PC-9 (cell line): ENCODE measurements at places on chromosomes 11 and 22.
A peak's percentile ranks its signal among the peaks of the same experiment; 100 is the strongest.

GRCh38 chr11:77403211-77403610 lies 70.7 kb downstream of the PAK1 start:
- no peak for DNase-seq

GRCh38 chr11:65586676-65587075 lies 8.9 kb downstream of the KCNK7 start:
- DNase-seq = no peak

- DNase-seq = peak; percentile 41
Observed at GRCh38 chr22:19941365-19942082, at the start of the genes COMT and TXNRD2. Gene COMT (plus strand): TSS chr22:19941772. CDS start chr22:19962527, 20,755 bp downstream. Gene TXNRD2 (minus strand): TSS chr22:19941818. CDS start chr22:19941803, 15 bp downstream.

GRCh38 chr22:35506259-35506570 lies 34.4 kb upstream of the RASD2 start:
- no peak for DNase-seq

DNA sequence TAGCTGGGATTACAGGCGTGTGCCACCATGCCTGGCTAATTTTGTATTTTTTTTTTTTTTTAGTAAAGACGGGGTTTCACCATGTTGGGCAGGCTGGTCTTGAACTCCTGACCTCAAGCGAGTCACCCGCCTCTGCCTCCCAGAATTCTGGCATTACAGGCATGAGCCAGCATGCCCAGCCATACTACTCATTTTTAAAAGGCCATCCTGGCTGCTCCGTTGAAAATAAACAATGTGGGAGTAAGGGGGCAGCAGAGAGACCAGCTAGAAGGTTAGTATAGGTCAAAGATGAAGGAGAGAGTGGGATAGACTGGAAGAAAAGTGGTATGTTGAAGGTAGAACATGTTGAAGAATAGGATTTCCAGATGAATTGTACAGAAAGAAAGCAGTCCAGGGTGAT lies 17.6 kb upstream of the LIN7C start:
- no peak for DNase-seq

GRCh38 chr11:8070417-8071115 lies 10.4 kb upstream of the TUB start:
- no peak for DNase-seq

DNA sequence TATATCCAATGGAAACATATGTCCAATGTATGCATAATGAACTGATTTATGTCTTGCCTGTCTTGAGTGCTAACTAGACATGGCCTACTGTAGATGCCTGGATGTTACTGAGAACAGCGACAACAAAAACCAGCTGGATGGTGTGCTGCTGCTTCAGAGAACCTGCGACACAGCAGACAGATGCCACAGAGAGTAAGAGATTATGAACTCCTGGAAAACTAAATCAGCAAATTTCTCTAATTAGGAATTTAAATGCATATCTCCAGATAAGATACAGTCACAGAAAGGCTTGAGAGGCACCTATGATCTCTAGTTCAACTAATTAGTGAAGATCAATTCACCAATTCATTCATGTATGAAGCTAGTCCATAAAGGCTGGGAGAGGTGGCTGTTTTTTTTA lies 1508.0 kb upstream of the TENM4 start:
- no peak for DNase-seq

GRCh38 chr11:11010624-11011127 lies 152.8 kb upstream of the ZBED5 start:
- DNase-seq = no peak

GRCh38 chr11:114157476-114158050 lies 98.1 kb downstream of the ZBTB16 start:
- no peak for DNase-seq

DNA sequence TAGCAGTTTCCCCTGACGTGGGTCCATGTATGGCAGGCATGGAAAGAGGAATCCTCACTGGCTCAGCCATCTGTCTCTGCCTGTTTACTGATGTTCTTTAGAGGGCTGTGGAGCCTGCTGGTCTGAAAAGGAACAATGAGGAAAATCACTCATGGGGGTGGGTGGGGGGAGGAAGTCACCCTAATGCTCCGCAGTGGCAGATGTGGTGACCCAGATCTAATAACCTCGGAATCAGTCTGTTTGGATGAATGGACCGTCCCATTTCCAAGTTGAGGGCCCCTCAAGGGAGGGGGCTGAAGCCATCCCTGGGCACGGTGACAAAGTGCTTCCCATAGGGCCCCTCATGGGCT lies 4.4 kb downstream of the BCR start:
- DNase-seq = no peak

DNA sequence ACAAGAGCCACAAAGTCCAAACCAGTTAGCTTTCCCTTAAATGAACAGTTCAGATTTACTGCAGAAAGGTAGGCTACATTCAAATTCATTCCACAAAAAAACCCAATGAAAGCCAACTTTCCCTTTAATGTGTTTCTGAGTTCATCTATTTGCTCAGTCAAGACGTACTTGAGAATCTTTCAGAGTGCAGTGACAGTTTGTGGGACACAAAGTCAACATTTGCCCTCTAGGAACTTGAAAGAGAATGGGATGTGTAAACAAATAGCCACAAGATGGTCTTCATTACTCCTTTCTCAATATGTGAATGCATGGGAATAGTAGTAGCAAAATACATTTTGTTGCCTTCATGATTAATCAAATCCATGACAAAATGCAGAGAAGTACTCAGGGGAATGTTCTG lies 15.8 kb downstream of the RTCB start:
- no peak for DNase-seq

GRCh38 chr22:40423310-40423688 lies 52.9 kb downstream of the SGSM3 start:
- DNase-seq = no peak

DNA sequence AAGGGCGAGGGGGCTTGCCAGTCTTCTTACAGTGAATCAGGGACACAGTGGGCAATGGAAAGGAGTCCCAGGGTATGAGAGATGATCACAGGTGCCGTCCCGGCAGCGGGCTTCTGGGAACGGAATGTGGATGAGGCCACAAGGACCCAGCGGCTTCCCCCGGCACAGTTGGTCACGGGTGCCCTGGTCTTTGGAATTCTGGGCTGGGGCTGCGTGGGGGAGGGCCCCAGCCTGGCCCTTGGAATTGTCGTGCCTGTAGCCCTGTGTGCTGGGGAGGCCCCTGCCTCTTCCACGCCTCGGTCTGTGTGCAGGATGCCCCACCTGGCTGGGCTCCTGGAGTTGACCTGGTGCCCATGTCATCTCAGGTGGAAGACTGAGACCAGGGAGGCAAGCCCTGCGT lies 76.6 kb downstream of the FBLN1 start:
- no peak for DNase-seq

DNA sequence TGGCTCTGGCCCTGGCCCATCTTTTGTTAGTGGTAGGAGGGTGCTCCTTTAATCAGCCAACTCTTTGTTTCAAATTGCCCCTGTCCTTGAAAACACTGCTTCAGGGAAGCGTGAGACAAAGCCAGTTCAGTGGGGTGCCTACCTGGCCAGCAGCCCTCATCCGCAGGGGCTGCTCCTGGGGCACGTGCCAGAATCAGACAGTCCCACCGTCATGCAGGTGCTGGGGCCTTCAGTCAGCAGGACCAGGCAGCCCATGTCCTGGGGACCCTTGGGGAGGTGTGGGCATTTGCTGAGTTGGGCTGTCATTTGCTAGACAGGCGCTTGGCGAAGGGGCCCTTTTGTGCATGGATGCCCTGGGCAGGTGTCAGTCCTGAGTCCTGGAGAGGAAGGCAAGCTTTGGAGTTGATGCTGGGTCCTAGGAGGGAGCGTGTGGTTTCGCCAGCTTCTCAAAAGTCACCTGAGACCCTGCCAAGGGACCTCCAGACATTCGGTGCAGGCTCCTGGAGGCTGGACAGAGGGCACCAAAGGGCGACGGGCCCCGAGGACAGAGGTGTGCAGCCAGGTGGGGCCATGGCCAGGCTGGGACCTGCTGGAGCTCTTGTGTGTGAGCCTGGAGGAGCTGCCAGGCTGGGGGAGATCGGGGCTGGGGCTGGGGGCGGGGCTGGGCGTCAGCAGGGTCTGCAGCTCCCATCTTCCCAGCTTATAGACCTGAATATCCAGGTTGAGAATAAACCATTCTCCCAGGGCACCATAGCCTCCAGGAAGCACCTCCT lies 15.0 kb upstream of the RTN4R start:
- DNase-seq = no peak

DNA sequence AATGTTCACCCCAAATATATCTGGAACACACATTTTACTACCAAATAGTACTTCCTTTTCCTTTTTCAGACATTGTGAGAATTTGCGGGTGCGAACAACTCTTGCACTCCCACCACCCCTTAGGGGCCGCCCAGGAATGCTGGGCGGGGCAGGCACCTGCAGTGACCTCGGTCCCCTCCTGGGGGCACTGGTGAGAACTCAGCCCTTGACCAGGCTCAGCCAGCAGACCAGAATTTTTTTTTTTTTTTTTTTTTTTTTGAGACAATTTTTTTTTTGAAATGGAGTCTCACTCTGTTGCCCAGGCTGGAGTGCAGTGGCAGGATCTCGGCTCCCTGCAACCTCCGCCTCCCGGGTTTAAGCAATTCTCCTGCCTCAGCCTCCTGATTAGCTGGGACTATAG lies 75.8 kb downstream of the ARHGAP8 start:
- DNase-seq = no peak

DNA sequence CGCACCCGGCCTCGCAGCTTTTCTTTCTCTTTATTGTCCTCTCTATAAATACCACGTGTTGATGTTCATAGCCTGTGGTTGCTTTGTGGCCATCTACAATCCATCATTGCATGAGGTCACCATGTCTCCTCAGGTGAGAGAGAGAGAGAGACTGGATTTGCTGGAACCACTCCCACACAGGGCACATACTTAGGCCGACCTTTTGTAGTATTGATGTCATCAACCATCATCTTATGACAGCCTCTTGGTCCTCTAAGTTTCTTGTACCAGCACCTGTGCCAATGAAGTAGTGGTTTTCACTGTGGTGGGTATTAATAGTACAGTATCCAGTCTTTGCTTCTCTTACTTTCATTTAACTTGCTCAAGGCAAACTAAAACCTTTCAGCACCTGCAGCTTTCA lies 22.8 kb upstream of the P2RY6 start:
- DNase-seq = peak; percentile 47

DNA sequence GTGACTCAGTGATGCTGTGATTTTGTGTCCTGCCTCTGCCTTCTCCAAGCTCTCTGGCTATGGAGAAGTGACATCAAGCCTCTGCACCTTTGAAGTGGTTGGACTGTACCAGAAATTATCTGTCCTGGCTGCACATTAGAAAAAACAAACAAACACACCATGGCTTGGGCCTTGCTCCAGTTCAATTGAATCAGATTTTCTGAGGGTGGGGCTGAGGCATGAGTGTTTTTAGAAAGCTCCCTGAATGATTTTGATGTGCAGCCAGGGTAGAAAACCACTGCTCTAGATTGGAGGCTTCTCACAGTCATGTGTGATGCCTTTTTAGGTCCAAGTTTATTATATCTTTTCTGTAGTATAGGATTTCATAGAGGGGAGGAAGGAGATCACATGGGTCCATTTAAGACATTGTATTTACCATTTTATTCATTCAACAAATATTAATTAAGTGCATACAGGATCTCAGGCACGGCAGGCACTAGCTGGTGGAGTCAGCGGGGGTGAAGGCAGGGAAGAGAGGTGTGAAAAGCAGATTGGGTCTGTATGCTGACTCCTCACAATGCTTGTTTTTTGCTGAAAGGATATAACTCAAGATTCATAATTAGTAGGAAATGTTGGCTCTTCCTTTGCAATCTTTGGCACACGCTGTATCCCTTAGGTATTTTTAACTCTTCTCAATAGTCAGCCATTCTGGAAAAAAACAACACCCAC lies 7.1 kb upstream of the VSTM5 start:
- no peak for DNase-seq

- DNase-seq = no peak
Observed at GRCh38 chr22:29190051-29190450, 15.6 kb upstream of the EMID1 start.

DNA sequence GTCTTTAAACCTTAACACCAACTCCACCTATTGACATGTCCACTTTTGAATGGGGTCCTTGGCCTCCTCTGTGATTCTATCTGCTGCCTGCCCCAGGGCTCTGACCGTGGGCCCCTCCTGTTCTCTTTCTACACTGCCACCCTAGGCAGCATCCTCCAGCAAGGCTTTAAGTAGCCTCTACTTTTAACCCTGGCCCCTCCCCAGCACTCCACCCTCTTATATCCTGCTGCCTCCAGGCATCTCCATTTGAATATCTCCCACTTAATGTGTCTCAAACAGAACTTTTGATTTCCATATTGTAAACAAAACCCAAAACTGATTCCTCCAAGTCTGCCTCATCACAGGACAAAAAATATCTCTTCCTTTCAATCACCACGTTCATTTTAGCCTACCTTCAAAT lies 90.5 kb upstream of the ARHGAP32 start:
- no peak for DNase-seq

DNA sequence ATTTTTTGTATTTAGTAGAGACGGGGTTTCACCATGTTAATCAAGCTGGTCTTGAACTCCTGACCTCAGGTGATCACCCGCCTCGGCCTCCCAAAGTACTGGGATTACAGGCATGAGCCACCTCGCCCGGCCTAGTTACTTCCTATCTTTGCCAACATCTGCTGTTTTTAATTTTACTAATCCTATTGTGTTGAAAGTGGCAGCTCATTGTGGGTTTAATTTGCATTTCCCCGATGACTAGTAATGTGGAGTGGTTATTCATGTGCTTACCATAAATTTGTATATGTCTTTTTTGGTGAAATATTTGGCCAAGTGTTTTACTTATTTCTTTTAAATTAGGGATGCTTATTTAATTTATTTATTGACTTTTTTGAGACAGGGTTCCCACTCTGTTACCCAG lies 74.2 kb upstream of the SLC25A18 start:
- no peak for DNase-seq

- DNase-seq = no peak
Observed at GRCh38 chr11:92128026-92128425, 96.6 kb upstream of the FAT3 start.

- no peak for DNase-seq
Observed at GRCh38 chr11:8093931-8094575, 13.0 kb downstream of the TUB start.

DNA sequence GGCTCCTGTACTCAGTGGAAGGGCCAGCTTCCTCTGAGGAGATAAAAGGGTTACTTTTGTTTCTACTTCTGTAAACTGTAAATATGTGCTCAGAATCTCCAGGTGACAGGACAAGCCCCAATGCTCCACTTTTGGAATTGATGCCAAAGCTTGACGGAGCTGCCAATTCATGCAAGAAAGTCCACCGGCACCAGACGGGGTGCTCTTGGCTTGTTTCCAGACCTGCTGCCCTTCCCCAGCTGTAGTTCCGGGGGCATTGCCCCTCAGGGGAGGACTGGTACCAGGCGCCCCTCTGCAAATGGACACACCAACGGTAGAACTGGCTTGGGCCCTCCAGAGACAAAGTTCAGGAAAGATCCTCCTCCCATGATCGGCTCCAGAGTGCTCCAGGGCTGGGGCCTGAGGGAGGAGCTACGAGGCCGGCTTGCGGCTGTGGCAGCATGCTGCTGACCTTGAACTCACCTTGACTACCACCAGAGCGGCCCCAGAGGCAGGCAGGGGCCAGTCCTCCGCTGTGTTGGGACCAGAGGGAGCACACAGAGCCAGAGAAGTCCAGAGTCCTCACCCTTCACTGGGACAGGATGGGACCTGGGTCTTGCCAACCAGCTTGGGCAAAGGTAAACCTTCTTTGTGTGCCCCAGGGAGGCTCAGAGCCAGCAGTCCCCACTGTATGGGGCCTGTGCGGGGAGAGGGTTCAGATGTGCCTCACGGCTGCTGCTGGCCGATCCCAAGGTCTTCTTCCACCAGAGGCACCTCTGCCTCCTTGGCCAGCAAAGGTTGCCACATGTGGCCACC lies 17.8 kb upstream of the OAF start:
- no peak for DNase-seq

- no peak for DNase-seq
Observed at GRCh38 chr22:45867118-45867905, 109.7 kb downstream of the WNT7B start.

GRCh38 chr11:33044285-33044756 lies 4.9 kb downstream of the TCP11L1 start:
- peak; percentile 73 for DNase-seq

- DNase-seq = no peak
Observed at GRCh38 chr11:18750944-18751343, 25.0 kb upstream of the IGSF22 start.
